ENCODE measurements at places on chromosomes 4 and X.

DNA sequence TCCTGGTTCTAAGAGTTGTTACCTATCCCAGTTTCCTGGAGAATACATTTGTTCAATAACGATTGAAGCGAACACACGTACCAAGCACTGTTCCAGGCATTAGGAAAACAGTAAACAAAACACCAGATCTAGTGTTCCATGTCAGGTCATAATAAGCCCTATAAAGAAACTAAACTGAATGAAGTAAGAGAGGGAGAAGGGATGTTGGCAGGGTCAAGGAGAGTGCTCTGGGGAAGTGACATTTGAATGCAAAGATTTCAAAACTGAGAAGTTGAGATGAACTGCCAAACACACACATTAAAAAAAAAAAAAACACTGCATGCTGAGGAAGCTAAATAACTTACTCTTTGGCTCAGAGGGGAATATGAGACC, 14.4 kb upstream of the ENAM start:
- no peak for DNase-seq

- no peak for DNase-seq
Observed at GRCh38 chr4:81562093-81562492, 90.4 kb upstream of the RASGEF1B start.

DNA sequence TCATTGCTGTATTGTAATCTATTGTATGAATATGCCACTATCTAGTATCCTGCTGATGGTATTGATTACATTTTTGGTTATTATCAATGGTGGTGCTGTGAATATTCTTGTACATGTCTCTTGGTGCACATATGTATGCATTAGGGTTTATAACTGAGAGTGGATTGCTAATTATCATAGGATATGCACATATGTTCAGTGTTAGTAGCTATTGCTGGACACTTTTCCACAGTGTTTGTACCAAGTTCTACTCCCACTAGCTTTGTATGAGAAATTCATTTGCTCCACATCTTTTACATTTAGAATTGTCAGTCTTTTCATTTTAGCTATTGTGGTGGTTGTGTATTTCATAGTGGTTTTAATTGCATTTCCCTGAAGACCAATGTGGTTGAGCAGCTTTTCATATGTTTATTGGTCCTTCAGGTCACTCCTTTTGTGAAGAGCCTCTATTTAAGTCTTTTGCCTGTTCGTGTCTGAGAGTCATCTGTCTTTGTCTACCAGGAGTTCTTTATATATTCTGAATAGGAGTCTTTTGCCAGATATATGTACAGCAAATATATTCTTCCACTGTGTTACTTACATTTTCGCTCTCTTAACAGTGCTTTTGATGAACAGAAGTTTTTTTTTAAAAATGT, 87.1 kb downstream of the TBC1D19 start:
- no peak for DNase-seq

DNA sequence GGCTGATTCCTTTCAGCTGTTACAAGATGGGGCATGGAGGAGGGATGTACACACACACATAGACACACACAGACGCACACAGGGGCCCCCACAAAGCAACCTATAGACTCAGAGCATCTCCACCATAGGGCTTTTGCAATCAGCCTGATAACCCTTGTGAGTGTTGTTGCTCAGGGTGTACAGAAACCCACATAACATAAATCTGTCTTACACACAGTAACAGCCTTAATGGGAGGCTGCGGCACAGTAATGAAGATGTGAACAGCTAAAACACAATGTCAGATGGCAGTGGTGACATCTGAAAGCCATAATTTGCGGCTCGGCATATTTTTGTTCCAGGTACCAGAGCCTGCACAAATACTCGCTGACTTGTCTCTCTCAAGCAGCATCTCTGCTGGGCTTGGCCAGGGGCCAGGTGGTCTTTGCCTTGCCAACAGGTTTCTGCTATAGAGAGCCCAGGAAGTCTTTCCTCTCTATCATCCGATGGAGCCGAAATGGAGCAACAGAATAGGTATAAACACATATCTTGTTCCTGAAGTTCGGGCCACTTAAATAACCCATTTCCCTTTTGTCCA, 357.2 kb upstream of the GATB start:
- no peak for DNase-seq

- DNase-seq = no peak
Observed at GRCh38 chr4:71692963-71693362, 90.9 kb downstream of the GC start.

DNA sequence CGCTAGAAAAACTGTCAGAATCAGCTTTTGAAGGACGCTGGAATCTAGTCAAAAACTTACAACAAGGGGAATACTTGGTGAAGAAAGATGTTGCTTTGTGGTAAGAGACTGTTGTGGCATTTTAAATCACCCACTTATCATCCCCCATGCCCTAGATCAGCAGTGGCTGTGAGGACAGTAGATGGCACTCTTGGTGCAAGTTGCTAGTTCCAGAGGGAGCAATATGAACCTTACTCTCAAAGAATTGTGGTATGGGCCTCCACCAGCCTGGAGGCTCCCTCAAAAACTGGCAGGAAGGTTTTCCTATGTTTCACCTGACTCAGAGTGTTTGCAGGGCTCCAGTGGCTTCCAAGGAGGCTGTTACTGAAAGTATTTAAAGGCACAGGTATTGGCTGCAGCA, 37.7 kb upstream of the SLC16A2 start:
- peak; percentile 7 for DNase-seq

GRCh38 chrX:37472836-37473235, 98.6 kb upstream of the LANCL3 start:
- DNase-seq = no peak

DNA sequence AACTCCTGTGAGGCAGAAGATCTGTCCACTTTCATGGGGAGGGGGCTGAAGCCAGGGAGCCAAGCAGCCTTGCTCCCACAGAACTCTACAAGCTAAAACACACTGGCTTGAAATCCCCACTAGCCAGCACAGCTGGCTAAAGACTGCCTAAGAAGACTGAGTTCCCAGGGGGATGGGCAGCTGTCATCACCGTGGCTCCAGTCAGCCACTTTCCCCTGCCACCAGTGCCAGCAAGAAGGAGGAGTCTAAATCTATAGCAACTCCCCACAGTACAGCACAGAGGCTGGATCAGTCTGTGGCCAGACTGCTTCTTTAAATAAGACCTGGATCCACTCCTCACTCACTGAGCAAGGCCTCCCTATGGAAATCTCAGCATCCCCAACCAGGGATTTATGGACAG, 308.6 kb downstream of the FAM47B start:
- DNase-seq = no peak

GRCh38 chrX:34546366-34546765, 110.7 kb downstream of the TMEM47 start:
- DNase-seq = no peak

DNA sequence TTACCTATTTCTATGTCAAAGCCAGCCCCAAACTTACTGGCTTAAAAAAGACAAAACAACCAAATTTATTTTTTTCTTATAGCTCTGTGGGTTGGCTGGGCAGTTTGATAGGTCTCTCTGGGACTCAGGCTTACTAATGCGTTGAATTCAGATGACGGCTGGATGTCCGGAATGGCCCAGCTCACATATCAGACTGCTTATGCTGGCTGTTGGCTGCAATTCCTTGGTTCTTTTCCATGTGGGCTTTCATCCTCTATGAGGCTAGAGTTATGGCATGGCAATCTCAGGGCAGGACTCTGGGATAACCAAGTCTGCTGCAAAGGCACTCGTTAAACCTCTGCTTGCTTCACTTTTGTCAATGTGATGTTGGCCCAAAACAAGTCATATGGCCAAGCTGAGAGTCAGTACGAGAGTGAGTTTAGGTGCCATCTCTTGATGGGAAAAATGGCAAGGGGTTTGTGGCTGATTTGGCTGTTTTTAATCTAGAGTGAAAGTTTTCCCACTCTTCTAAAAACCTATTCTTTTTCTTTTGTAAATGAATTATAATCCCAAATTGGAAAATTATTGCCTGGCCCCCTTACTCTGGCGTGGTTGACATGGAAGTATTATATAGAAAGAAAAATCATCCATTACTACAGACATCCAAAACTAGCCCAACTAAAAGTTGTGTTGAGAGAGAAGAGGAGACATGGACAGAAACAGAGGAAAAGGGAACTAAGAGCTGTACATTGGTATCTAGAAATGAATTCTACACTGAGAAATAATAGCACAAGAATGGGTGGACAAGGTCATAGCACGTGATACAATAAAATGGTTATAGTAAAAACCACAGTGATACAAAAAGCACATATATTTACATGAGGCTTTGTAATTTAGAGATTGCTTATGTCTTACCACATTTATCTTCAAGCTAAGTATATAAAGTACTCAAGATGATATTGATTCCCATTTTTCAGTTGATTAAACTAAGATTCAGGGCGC, 6.6 kb downstream of the PRIMPOL start:
- no peak for DNase-seq

DNA sequence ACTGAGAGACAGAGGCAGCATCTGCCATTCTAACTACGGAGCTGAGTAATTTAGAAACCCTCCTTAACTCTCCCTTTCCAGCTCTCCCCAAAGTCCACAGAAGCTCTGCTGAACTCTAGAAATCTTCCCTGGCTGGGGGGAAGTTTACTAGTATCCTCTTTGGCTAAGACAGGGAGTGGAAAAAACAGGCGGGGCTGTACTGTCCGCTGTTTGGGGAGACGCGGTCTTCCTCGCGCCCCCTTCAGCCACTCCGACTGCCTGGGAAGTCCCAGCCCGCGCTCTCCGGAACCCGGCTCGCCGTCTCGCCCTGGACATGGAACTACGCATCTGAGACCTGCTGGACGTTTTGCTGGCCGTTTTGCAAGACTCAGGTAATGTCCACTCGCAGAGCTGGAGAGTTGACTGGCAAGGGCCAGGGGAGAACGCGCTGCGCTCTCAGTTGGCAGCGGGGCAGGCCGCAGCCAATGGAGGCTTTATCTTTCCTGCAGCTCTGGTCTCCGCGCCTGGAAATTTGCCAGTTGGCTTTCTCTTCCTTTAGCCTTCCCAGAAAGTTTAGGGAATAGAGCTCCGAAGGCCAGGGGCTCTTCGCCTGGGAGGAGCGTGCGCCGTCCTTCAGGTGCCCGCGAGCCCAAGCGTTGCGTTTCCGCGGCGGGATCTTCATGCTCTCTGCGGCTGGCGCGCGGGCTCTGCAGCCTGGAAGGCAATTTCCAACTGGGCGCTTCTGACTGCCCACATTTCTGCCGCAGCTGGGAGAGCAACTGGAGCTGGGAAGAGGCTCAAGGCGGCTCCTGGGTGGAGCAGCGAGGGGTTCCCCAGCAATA, 892 bp downstream of the IL1RAPL2 start:
- DNase-seq = no peak

DNA sequence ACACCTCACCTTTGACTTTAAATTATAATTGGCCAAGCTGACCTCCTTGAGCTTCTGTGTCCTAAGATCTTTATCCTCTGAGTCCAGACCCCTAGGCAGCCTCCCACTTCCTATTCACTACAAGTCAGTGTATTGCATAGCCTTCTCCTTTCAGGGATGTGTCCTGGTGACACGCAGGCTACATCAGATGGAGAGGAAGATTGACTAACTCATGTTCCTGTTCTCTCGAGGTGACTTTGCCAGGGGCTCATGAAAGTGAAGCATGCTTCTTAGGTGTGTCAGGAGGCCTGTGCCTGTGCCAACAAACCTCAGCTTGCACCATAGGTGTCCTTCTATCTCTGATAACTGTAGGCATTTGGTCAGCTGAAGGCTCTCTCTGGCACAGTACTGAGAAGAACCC, 195.7 kb upstream of the HS3ST1 start:
- no peak for DNase-seq

DNA sequence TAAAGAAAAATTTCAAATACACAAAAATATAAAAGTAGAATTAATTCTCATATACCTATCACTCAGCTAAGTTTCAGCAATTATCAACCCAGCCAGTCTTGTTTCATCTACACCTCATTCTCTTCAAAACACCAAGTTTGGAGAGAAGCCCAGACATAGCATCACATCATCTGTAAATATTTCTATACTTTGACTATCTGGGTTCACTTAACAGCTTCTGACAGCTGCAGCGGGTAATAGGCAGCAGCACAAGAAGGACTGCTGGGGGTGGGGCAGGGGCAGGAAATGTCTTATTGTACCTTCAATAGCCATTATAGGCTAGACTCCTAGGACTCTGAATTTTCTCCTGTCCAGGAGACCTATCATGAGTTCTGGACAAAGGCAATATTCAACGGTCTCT, 54.1 kb downstream of the PHF8 start:
- no peak for DNase-seq

DNA sequence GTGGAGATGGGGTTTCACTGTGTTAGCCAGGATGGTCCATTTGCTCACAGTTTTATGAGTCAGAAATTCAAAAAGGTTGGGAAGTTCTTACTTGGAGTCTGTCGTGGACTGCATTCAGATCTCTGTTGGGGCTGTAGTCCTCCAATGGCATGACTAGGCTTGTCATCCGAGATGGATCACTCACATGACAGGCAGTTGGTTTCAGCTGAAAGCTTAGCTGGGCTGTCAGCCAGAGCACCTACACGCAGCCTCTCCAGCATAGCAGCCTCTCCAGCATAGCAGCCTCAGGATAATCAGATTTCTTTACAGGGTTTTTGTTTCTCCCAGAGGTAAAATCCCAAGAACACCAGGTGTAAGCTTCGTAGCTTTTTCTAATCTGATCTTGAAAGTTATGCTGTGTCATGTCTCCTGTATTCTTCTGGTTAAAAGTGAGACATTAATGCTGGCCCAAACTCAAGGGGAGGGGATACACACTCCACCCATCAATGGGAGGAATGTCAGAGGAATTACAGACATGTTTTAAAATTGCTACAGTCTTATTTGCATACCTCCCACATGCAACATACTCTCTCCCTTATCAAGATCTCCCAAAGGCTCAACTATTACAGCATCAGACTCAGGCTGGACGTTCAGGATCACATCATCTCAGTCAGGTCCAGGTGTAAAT, 31.6 kb upstream of the SOD3 start:
- no peak for DNase-seq

DNA sequence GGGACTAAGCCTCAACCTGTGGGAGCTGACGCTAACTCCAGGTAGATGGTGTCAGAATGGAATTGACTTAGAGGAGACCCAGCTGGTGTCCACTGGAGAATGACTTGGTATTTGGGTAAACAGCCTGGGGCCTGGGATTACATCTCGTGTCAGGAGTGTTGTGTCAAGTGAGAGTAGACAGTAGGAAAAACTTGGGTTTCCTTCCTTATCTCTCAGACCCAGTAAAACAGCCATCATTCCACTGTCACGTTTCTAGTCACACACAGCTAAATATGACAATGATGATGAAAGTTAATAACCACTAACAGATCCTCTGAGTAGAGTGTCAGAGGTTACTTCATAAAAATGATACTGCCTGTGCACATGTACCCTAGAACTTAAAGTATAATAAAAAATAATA, 13.8 kb downstream of the ZNF674 start:
- DNase-seq = no peak

GRCh38 chr4:10737337-10737736, 52.8 kb upstream of the CLNK start:
- no peak for DNase-seq

GRCh38 chr4:6489927-6490326, 17.5 kb upstream of the PPP2R2C start:
- no peak for DNase-seq

- no peak for DNase-seq
Observed at GRCh38 chr4:26985873-26986272, 125.2 kb downstream of the STIM2 start.

- DNase-seq = no peak
Observed at GRCh38 chr4:81688085-81688484, 216.4 kb upstream of the RASGEF1B start.

- DNase-seq = peak; percentile 9
Observed at GRCh38 chr4:121726642-121727268, 30.0 kb upstream of the ANXA5 start.

Data from DMS 273 treated with DMSO at 0.1 percent for 48 hours (cell line).